Stimulated activated CD8-positive, alpha-beta memory T cell treated with anti-CD3 and anti-CD28 coated beads, Interleukin-2, amount 100 ng/mL, for 1 hour (primary cell): ENCODE measurements at places on chromosomes 11 and 22.
A peak's percentile ranks its signal among the peaks of the same experiment; 100 is the strongest.

- no peak for DNase-seq
Measured at GRCh38 chr11:9665749-9666148, 1.9 kb downstream of the SWAP70 start.

GRCh38 chr11:121650351-121651256 is 197.8 kb upstream of the SORL1-AS1 start:
- no peak for DNase-seq

DNA sequence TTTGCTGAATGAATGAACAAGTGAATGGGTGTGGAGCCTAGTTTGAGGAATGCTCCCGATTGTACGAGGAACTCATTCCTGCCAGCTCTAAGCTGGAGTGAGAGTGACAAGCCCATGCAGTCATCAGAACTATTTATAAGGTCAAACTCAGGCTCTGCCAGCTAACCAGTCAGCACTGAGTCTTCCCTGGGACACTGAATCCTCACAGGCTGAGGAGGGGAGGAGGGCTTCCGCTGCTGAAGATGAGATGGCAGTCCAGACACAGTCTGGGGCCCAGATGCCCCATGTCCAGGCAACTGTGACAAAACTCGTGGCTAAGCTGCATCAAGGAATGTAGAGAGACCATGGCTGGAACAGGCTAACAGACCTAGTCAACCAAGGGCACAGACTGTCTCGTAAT is 4.0 kb downstream of the LRP4 start:
- no peak for DNase-seq

DNA sequence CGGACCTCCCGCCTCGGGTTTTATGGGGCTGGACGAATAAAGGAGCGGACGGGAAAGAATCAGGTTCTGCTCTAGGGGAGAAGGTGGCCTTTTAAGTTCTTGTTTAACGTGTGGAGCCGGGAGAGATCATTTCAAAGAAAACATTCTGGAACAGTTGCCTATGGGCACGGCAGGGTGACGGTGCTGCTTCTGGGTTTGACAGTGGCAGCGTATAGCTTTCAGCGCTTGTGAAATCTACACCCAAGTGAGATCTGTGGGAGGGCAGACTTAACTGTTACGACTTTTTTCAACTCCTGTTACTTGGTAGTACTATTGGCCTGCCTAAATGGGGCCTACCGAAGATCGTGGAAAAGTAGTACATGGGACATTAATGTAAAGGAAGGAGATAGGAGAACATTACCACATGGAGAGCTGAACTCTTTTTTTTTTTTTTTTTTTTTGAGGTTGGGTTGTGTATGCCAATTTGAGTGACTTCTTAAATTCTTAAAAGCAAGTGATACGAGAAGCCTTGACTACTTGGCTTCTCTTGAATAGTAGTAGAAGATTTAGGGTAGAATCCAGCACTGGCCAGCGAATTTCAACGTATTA is 743 bp downstream of the USP47 start:
- DNase-seq, result peak; percentile 17

DNA sequence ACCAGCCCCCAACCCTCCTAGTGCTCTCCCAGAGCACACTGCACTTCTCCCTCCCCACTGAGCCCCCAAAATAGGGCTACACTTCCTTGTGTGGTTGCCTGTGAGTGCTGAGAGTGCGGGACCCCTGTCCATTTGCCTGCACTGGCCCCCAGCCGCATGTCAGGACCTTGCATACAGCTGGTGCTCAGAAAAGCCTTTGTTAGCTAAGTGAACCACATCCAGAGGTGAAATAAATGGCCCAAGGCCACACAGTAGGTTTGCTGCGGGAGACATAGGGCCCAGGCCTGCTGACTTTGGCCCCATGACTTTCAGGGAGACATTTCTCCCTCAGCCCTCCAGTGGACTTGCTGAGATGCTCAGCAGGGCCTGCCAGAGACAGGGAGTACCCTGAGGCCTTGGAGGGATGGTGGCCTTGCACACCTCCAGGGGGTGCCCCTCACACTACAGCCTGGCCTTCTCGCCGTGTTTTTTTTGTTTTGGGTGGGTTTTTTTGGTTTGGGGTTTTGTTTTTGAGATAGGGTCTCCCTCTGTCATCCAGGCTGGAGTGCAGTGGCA is 10.2 kb downstream of the SSTR3 start:
- DNase-seq, result no peak

- DNase-seq, result peak; percentile 57
Measured at GRCh38 chr22:17171153-17172028, 12.3 kb upstream of the HDHD5 start.

GRCh38 chr11:44673688-44674087 is 53.1 kb upstream of the TSPAN18 start:
- no peak for DNase-seq

DNA sequence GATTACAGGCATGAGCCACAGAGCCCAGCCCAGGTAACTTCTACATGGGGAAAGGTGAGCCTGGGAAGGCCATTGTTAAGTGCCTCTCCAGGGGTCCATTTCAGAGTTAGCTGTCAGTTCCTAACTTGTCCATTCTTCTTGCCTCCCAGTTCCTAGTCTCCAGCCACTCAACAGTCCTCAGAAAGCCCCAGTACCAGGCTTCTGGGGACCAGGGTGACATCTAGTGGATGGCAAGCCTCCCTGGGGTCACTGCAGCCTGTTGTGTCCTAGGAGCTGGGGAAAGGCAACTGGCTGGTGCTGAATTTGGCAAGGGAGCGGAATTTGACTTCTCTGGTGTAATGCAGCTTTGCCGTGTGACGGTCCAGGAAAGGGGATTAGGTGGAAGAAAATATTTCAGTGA is 2.1 kb downstream of the LGALS12 start:
- no peak for DNase-seq
